Cortex of kidney (tissue), 1 donor: ENCODE measurements at places on chromosomes 3 and 15.

DNA sequence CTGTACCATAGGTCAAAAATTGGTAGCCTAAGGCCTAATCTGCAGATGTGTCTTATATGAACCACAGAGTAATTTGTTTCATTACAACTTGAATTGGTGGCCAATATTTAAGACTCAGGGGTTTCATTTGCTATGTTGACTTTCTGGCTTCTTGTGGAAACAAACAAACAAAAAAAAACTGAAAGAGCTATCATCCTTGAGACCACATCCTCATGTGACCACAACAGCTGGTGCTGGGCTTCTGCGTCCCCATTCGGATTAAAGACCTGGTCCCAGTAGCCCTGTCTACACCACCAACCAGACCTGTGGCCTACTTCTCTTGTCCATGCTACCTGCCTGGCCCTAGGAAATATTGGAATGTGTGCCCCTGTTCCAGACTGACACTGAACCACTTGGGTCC lies 61.7 kb downstream of the STRIT1 start:
- DNase-seq = no peak

- no peak for DNase-seq
Observed at GRCh38 chr15:78146425-78147154, 2.6 kb upstream of the IDH3A start.

GRCh38 chr3:104632947-104633346 lies 733.8 kb upstream of the ALCAM start:
- no peak for DNase-seq

DNA sequence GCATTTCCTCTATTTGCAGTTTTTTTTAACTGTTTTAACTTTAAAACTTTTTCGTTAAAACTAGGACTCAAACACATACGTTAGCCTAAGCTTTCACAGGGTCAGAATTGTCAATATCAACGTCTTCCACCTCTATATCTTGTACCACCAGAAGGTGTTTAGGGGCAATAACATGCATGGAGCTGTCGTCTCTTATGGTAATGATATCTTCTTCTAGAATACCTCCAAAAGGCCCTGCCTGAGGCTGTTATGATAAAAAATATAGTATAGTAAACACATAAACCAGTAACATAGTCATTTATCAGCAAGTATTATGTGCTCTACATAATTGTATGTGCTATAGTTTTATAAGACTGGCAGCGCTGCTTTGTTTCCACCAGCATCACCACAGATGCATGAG lies 76.3 kb upstream of the MLF1 start:
- no peak for DNase-seq

GRCh38 chr3:50551054-50551659 lies 16.4 kb downstream of the C3orf18 start:
- DNase-seq = no peak

- no peak for DNase-seq
Observed at GRCh38 chr15:84648539-84648938, 5.5 kb downstream of the WDR73 start.

DNA sequence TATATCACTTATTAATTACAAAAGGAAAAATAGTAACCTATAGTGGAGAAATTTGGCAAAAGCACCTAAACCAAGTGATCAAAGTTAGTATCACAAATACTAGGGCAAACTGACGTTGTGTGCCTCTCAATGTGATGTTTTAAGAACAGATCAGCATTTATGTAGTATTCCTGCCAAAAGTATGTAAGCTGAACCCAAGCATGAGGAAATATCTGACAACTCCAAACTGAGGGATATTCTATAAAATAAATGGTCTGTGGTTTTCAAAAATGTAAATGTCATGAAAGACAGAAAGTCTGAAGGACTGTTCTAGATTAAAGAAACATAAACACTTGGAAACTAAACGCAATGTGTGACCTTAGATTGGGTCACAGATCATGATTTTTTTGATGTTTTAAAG lies 34.3 kb upstream of the PIK3CA start:
- no peak for DNase-seq

DNA sequence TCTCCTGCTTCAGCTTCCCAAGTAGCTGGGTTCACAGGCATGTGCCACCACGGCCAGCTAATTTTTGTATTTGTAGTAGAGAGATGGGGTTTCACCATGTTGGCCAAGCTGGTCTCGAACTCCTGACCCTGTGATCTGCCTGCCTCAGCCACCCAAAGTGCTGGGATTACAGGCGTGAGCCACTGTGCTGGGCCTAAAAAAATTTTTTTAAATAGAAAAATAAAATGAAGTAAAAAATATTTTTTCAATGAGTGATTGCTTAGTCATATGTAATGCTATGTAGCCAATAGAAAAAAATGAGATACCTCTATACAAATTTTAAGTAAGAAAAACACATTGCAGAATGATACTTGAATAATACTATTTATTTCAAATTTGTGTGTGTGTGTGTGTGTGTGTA lies 27.9 kb upstream of the SLC30A4 start:
- DNase-seq = no peak

DNA sequence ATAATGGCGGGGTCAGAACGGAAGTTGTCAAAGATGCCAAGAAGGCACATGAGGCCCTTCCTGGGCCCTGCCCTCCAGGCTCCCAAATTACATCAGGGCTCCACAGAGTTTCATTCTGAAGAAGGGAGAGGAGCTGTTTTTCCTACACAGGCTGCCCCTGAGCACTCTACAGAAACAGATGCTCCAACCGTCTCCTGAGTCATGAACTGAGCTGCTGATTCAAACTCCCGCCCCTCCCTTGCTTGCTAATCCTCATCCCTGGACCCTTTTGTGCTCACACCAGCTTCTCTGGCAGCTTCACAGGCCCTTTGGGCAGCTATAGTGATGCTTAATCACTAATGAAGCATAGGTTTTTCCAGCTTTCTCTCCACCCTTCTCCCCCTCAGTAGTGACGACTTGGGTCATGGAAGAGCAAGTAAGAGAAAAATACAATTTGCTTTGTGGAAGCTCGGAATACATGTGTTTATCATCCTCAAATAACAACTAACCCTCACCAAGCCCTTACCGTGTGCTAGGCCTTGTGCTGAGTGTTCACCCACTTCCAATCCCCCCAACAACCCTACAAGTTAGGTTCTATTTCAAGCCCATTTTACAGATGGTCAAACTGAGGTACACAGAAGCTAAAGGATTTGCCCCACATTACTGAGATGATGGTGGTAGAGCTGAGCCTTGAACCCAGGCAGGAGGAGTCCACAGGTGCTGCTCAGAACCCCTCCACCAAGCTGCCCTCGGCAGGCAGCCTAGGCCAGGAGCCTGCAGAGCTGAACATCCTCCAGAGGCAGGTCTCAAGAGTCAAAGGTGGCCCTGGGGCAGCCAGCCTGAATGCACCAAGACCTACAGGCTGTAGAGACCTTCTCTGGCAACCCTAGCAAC lies 21.9 kb downstream of the MEGF11 start:
- DNase-seq = no peak

DNA sequence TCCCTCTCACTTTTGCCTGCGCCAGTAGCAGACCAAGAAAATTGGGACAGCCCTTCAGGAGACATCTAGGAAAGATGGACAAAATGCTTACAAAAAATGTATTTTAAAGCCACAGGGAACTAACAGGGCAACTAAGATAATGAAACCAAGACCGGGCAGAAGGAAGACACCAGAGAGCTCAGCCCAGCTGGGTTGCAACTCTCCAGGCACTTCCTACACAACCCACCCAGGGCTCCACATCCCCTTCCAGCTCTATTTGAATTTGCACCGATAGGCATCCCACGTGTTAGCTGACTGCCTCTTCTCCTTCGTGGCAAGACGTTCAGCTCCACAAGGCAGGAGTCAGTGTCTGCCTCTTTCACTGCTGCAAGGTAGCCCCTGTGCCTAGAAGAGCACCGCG lies 6.6 kb upstream of the ATP10A start:
- DNase-seq = no peak

DNA sequence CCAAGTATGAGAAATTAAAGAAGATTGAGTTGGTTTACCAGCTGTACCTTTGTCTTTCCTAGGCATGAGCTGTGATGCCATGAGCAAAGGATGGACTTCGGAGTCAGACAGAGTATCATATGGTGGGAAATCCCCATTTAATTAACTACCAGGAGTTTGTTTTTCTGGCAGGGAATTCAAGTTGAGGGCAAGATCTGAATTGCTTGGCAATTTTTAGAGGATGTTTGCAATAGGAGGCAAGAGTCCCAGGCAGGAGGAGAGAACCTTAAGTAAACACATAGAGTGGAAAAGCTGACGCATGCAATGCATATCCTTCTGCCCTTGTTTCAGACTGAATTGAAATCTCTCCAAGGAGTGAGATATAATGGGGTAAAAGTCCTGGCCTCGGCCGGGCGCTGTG lies 569.7 kb upstream of the MDFIC2 start:
- no peak for DNase-seq

- DNase-seq = no peak
Observed at GRCh38 chr3:123397921-123398785, 50.7 kb downstream of the ADCY5 start.

GRCh38 chr3:96813820-96814650 lies at the start of gene EPHA6:
TSS of gene EPHA6 (plus strand) at chr3:96814594.
- no peak for DNase-seq

DNA sequence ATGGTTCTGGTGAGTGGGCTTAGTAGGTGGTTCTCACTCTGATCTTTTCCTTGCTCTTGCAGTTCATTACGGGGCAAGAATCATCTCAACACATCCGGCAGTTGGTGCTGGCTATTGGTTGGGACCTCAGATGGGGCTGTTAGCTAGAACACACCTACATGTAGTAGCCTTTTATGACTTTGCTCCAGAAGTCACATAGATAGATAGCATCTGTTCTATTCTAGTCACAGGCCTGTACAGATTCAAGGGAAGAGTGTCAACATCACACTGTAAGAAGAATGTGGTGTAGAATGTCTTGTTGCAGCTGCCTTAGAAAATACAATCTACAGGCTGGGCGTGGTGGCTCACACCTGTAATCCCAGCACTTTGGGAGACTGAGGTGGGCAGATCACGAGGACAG lies 15.1 kb downstream of the RAB5A start:
- no peak for DNase-seq

- DNase-seq = no peak
Observed at GRCh38 chr3:159854500-159855124, 134.0 kb upstream of the IL12A start.

DNA sequence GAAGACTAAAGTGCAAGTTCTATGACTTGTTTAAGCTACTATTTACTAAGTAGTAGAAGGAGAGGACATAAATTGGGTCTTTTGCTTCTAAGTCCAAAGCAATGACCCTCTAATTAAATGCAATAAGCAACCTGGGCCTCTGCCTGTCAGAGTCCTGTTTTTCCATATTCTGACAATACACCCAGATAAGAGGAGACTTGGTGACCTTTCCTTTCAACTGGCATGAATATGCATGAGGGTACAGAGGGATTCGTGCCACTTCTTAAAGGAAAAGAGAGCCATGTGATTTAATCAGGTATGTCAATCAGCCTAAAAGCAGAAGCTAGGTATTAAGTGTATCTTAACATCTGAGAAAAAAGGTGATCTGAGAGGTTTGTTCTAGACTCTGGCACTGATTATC lies 50.7 kb upstream of the FGF7 start:
- no peak for DNase-seq

GRCh38 chr15:70867911-70868467 lies 14.0 kb upstream of the LARP6 start:
- no peak for DNase-seq

- no peak for DNase-seq
Observed at GRCh38 chr3:178100908-178101307, 435.3 kb upstream of the KCNMB2 start.
